ENCODE measurements at places on chromosomes 6 and 20.

DNA sequence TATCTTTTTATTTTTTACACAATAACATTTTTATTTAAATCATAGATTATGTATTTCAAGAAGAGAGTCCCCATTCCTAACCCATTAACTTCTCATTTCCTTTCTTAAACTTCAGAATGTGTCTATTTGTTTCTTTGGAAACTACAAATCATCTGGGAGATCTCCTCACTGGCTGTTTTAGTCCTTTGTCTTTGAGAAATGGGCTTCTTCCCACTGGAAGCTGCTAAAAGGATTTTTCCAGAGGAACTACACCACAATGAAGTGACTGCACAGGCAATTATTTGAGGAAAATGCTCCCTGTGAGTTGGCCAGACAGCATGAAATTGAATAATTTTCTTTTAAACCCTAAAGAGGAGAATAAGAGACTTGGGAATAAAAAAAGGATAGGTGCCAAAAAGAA is 119.1 kb downstream of the TENT5A start:
- no peak for DNase-seq

- DNase-seq, result no peak
These were observed 6.4 kb upstream of the FAM209A start for GRCh38 chr20:56518126-56518525.

DNA sequence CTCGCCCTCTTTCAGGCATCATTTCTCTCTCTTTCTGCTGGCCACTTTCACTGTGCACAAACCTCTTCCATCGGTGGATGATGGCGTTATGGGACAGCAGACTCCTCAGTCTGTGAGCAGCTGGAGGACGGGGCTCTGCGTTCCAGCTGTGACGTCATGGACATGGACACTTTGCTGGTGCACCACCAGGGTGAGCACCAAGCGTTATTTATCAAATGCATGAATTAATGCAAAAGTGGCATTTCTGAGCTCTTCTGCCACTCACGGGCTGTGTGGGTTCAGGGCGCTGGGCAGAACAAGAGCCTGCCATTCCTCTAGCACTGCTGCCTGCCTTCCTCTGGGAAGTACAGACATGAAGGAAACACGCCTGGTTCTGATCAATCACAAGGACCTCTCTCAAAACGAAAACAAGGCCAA is 82.9 kb upstream of the MPC1 start:
- DNase-seq, result peak; percentile 56

DNA sequence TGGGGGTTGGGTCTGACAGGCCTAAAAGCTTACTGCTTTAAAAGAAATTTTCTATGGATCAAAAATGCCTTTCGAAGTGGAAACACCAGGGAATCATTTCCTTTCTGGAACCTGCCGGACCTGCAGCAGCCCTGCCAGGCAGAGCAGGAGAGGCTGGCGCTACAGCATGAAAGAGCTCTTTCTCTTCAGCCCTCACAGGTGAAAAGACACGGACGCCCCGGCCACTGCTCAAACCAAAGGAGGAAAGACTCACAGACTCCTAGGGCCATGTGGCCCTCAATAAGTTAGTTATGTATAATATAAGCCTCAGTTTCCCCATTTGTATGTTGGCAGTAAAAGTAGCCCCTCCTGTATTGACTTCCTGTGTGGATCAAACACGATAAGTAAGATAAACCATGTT is 8.3 kb downstream of the SCML4 start:
- no peak for DNase-seq

DNA sequence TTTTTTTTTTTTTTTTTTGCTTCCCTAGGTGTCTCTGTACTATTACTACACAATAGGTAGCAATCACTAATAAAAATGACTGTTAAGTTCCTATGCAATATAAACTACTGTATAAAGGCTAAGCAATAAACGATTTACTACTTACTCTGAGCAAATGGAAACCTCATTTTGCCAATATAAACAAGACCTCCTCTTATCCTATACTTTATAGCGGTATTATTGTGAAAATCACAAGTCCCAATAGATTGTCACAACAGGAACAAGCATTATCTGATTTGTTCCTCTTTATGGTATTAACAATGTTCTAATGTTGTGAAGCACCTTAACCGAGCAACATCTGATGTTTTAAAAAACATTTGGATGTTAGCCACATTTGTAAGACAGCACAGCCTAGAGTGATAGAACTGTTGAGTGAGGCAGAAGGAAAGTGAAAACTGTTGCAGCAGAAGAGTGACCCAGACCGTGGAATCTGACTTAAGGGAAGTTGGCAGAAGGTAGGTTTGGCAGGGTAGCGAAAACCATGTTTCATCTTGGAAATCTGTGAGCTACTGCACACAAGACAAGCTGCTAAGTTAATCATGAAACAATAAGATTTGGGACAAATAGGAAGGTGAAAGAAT is 94.2 kb downstream of the MYLK4 start:
- no peak for DNase-seq

GRCh38 chr6:43090559-43090956 is 14.4 kb downstream of the PTK7 start:
- DNase-seq, result no peak

DNA sequence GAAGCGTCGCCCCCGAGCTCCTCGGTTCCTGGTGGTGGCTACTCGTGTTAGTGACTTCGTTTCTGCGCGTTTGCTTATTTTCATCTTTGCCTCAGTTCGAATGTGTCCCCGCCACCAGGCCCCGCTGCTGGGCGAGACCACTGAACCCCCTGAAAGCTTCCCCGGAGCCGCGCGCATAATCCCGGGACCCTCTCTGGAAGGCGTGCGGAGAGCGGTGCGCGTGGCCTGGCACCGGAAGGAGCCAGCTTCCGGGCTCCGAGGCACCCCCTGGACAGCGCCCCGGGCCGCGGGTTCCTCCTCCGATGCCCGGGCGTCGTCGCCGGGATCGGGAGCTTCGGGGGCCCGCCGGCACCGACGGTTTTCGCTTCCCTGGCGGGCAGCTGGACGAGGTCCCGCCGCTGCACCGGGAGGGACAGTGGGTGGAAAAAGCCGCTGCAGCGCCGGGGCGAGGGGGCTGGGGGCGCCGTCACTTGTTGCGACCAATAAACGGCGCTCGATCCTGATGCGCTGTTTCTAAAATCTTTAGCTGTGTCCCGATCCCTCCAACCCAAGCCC is 643 bp upstream of the SLC35D3 start:
- DNase-seq, result no peak

All from fibroblast of mammary gland (primary cell).